Endothelial cell of umbilical vein (primary cell): ENCODE measurements at places on chromosomes 4 and X. TPM values are rescaled to one million over a fixed set of nuclear protein-coding genes. Genes with fewer than 3 reads are reported as not detected.

- DNase-seq = no peak
Measured at GRCh38 chr4:138894709-138895108, 120.9 kb upstream of the NOCT start.

The AMTN gene
- 0.95 and 1.2 TPM in 2 replicates for polyA plus RNA-seq

DNA sequence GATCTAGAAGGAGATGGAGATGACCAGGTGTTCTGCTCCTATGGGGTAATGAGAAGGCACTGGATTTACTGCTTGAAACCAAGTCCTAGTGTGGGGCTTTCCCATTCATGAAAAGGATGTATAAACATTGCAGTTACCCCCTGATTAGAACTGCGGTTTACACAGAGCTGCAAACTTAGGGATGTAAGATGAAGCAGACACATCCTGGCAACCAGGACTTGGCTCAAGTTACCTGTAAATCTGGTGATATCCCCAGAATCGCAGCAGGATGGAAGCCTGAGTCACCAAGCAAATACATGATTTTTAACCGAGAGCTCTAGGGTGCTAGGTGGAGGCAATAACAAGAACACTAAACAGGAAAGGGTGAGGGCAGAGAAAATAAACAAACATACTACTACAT lies 178.6 kb upstream of the MAMLD1 start:
- DNase-seq = peak; percentile 6

The BMPR1B gene
- polyA plus RNA-seq = 0.25 and 0.28 TPM in 2 replicates

The SSX1 gene
- polyA plus RNA-seq = not detected in 2 replicates

GRCh38 chr4:85459736-85460135 lies 15.2 kb upstream of the ARHGAP24 start:
- DNase-seq = no peak

DNA sequence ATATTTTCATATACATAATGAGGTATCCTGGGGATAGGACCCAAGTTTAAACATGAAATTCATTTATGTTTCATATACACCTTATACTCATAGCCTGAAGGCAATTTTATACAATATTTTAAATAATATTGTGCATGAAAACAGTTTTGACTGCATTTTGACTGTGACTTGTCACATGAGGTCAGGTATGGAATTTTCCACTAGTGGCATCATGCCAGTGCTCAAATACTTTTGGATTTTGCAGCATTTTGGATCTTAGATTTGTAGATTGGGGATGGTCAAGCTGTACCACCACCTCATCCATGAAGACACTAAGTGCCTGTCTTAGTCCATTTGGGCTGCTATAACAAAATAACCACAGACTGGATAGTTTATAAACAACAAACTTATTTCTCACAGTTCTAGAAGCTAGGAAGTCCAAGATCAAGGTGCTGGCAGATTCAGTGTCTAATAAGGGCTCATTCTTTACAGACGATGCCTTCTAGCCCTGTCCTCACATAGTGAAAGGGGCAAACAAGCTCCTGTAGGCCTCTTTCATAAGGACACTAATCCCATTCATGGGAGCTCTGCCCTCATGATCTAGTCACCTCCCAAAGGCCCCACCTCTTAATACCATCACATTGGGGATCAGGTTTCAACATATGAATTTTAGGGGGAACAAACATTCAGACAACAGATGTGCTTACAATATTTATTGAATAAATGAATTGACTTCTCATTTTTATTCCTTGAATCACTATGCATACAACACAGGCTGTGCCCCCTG lies 9.4 kb downstream of the NUDT6 start:
- peak; percentile 29 for DNase-seq

The GPC3 gene
- not detected in 2 replicates for polyA plus RNA-seq

DNA sequence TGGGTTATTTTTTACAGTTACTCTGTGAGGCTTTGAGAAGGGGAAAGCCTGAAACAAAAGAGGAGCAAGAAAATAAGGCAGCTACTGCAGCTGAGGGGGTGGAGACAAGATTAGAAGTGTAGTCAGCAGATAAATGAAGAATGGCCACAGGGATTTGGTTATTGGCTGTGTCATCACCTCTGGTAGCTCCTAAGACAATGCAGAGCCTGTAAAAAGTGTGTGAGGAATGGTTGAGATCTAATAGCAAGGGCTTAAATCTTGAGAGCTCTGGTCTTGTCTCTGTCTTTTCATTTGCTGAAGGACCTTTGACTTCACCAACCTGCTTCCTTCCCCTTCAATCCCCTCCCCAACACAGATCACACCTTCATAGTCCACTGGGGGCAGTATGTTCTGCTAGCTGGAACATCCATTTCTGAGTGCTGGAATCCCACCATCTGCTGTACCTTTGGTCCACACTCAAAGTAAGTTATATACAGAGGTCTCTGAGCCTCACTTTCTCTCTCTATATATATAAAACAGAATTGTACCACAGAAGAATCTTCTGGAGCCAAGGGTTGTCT lies 213.7 kb upstream of the ZIC3 start:
- DNase-seq = no peak

DNA sequence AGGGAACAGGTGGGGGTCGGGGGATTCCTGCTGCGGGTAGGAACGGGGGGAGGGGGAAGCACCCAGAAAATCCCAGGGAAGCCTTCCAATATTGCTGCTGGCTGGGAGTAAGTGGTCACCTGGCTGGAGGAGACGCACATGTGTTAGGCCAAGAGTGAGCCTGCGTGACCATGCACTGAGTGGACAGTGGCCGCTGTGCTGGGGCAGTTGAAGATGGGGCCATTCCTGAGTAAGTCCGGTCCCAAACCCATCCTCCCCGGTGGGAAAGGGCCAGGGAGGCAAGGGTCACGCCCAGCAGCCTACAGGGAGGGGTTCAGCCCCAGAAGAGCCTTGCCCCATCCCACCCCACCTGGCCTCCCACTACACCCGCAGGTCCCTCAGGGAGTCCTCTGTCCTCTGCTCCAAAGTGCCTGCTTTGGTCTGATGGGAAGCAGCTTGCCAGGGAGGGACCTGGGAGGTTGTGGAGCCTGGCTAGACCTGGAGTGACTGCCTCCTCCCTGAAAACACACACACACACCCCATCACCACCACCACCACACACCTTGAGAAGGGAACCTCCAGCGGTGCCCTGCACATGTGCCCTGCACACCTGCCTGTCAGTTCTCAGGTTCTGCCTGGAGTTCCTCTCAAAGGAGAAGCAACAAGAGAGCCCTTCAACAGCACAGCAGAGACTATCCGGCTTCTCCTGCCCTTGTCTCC lies 6.1 kb downstream of the L1CAM start:
- no peak for DNase-seq

GRCh38 chr4:77375866-77376607 lies 219.0 kb downstream of the CCNG2 start:
- no peak for DNase-seq

- DNase-seq = no peak
Measured at GRCh38 chr4:118351851-118352827, 664 bp downstream of the PRSS12 start.

The TMEM47 gene
- polyA plus RNA-seq = 16.2 and 18.5 TPM in 2 replicates

- DNase-seq = no peak
Measured at GRCh38 chr4:30828264-30828926, 108.2 kb downstream of the PCDH7 start.

DNA sequence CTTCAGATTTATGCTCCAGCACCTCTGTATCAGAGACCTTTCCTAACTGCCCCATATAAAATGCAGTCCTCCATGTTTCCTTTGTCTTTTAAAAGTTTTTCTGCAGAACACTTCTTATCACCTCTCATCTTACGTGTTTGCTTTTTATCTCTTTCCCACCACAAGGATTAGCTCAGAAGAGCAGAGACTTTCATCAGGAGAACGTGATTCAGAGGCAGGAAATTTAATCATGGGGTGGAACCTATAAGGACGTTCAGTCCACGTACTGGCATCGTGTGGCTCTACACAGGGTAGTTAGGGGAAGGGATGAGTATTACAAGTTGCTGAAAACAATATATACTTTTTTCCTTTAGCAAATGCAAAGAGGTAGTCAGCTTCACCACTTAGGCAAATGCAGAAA lies 98.7 kb downstream of the SORBS2 start:
- DNase-seq = peak; percentile 86

The NAA11 gene
- not detected in 2 replicates for polyA plus RNA-seq
